ENCODE measurements at places on chromosomes 2 and 18. TPM values are rescaled to one million over a fixed set of nuclear protein-coding genes. Genes with fewer than 3 reads are reported as not detected.

DNA sequence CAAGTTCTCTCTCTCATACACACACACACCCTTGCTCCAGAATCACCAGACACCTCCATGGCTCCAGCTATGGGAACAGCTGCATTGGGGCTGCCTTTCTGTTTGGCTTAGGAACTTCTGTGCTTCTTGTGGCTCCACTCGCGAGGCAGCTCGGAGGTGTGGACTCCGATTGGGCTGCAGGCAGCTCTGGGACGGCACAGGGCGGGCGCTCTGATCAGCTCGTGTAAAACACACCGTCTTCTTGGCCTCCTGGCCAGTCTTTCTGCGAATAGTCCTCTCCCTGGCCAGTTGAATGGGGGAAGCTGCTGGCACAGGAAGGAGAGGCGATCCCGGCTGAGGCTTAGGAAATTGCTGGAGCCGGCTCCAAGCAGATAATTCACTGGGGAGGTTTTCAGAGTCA is 22.4 kb downstream of the FOSL2 start:
- H3K27me3 ChIP-seq, result no peaks in the 10 kb centered on the region
- no peak overlapping the region for H3K4me3 ChIP-seq
- no peak overlapping the region for H3K27ac ChIP-seq

Gene MEMO1
- 19.7 TPM for total RNA-seq

DNA sequence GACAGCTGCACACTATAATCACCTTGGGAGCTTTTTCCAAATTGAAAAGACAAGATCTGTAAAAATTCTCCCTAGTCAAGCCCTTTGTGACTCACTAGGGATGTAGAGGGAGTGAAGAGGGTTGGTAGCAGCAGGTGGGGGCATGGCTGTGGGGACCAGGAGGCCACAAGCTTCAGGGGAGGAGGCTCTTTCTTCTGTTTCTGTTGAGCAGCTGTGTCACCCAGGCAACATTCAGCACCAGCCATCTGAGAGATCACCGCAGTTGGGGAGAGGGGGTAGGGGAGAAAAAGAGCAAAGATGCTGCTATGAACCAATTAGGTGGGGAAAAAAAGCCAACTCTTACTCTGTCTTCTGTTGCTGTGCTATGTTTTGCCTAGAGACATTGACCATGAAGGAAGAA is 352.3 kb upstream of the MEIS1 start:
- H3K4me3 ChIP-seq, result no peak overlapping the region
- no peak for DNase-seq
- H3K36me3 ChIP-seq, result no peaks in the 10 kb centered on the region
- H3K27me3 ChIP-seq, result no peaks in the 10 kb centered on the region
- no peaks in the 10 kb centered on the region for H3K4me1 ChIP-seq
- no peak overlapping the region for H3K27ac ChIP-seq

- no peaks in the 10 kb centered on the region for H3K4me1 ChIP-seq
- H3K4me3 ChIP-seq, result no peak overlapping the region
- H3K27ac ChIP-seq, result no peak overlapping the region
- DNase-seq, result no peak
- no peaks in the 10 kb centered on the region for H3K27me3 ChIP-seq
- no peaks in the 10 kb centered on the region for H3K36me3 ChIP-seq
Observed at GRCh38 chr18:29250843-29251242, 1073.9 kb upstream of the CDH2 start.

Gene ABCA12
- total RNA-seq, result 0.66 TPM

Gene RGPD8
- 23.1 TPM for total RNA-seq

Gene FRZB
- total RNA-seq, result 8.2 TPM

Gene HOXD4
- total RNA-seq, result 5.3 TPM

DNA sequence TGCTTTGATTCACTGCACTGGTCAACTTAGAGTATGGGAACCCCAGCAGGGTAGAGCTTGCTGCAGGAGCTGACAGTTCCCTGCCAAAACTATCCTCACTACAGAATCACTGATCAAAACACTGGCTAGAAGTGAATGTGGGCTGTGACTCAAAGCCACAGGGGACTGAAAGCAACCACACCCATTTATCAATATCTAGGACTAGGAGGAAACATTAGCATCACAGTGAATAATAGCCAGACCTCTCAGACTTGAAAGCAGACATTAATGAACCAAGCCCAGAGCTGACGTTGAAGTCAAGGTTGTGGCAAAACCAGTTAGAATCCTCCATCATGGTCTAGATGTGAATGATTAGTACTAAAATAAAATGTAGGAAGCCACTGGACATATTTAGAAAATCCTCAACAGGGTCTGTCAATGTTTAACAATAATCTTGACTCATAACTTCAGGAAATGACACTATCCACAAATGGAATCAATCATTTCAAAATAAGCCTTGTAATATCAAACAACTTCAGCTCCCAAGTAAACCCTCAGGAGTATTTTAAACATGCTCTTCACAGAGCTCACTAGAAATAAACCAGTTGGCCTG is 131.4 kb downstream of the CDH20 start:
- DNase-seq, result no peak
- no peak overlapping the region for H3K27ac ChIP-seq
- no peaks in the 10 kb centered on the region for H3K4me1 ChIP-seq
- H3K36me3 ChIP-seq, result no peaks in the 10 kb centered on the region
- no peak overlapping the region for H3K4me3 ChIP-seq

Gene NAT8
- not detected for total RNA-seq

Gene ELP2
- 77.2 TPM for total RNA-seq

GRCh38 chr18:3471141-3471648 is 21.2 kb downstream of the TGIF1 start:
- no peak overlapping the region for H3K27ac ChIP-seq
- no peaks in the 10 kb centered on the region for H3K36me3 ChIP-seq

- H3K36me3 ChIP-seq, result no peaks in the 10 kb centered on the region
- H3K27ac ChIP-seq, result peak overlapping the region; percentile 80
- no peak overlapping the region for H3K4me3 ChIP-seq
- H3K4me1 ChIP-seq, result peaks cover 73% of the 10 kb centered on the region
- DNase-seq, result peak; percentile 71
Observed at GRCh38 chr2:43107679-43108078, 118.7 kb downstream of the ZFP36L2 start.

Gene TRIP12
- 164 TPM for total RNA-seq

DNA sequence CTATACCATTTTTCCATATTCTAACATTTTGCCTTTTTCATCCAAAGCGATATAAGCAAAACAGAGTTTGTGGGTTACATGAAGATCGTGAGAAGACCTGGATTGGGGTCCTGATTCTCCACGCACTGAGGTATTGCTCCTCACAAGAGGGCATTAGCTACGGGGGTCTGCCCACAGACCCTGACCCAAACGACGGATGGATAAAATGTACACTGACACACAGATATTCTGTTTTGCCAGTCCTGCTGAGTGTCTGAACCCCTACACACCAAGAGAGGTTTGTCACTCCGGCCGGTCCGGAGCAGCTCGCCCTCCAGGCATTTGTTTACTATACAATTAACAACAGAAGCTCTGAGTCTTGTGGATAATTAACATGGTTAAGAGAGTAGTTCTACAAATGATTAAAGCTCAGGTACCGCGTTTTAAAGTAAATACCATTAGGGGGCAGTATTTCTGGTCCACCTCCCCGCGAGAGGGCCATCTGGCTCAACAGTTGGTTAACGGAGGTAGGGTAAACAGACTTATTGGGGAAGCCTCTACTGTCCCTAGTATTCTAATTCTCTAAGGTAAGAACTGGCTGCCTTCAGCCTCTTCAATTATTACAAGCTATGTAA is 28.4 kb downstream of the SCYGR8 start:
- no peak overlapping the region for H3K27ac ChIP-seq
- no peak overlapping the region for H3K4me3 ChIP-seq
- no peak for DNase-seq
- H3K4me1 ChIP-seq, result no peaks in the 10 kb centered on the region

- H3K36me3 ChIP-seq, result no peaks in the 10 kb centered on the region
- H3K4me1 ChIP-seq, result no peaks in the 10 kb centered on the region
- no peak overlapping the region for H3K27ac ChIP-seq
- DNase-seq, result no peak
- H3K27me3 ChIP-seq, result no peaks in the 10 kb centered on the region
Observed at GRCh38 chr18:42588786-42589185, 526.7 kb downstream of the RIT2 start.

DNA sequence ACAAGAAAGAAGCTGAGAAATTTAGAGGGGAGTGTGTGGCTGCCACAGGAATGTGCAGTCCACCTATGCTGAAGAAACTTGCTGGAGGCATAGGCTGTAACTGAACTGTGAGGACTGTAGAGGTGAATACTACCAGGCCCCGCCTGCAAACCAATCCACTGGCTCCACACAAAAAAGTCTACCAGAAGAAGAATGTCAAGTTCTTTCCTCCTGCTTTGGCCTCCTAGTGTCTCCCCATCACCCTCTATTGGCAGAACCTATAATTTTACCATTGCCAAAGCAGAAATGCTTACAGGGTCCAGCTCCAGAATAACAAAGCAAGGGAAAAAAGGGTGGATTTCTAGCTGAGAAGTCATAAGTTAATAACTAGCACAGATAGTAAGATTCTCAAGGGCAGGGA is 5.9 kb upstream of the ATP5MC3 start:
- no peaks in the 10 kb centered on the region for H3K27me3 ChIP-seq
- H3K4me1 ChIP-seq, result no peaks in the 10 kb centered on the region
- H3K27ac ChIP-seq, result no peak overlapping the region
- DNase-seq, result no peak
- H3K4me3 ChIP-seq, result no peak overlapping the region
- no peaks in the 10 kb centered on the region for H3K36me3 ChIP-seq

DNA sequence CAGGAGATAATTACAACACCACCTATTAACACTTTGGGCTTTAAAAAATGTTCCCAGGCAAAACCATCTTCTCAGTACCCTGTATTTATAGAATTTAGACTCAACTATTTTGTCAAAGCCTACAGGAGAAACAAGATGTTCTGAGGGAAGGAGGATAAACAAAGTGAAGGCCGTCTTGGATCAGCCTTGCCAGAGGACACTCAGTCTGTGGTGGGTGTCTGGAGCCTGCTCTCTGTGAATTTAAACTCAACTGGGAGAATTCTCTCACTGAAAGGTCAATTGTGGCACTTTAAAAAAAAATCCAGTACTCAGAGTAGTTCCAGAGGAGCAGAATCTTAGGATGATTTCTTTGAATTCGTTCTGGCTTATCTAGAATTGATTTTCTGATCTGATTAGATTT is 28.4 kb upstream of the SLC1A4 start:
- no peak for DNase-seq
- H3K4me1 ChIP-seq, result peaks cover 35% of the 10 kb centered on the region
- H3K27me3 ChIP-seq, result no peaks in the 10 kb centered on the region
- H3K27ac ChIP-seq, result no peak overlapping the region
- no peaks in the 10 kb centered on the region for H3K36me3 ChIP-seq
- no peak overlapping the region for H3K4me3 ChIP-seq

- no peaks in the 10 kb centered on the region for H3K27me3 ChIP-seq
- no peak within 1 kb of the TSS for H3K27ac ChIP-seq
- no peaks in the 10 kb centered on the region for H3K36me3 ChIP-seq
- DNase-seq, result no peak
- peaks cover 12% of the 10 kb centered on the region for H3K4me1 ChIP-seq
Observed at GRCh38 chr2:133568172-133568571, at the start of gene NCKAP5. Gene NCKAP5, minus strand, starts transcription at chr2:133568463. Its CDS starts 50,937 bp downstream, at chr2:133517526.

DNA sequence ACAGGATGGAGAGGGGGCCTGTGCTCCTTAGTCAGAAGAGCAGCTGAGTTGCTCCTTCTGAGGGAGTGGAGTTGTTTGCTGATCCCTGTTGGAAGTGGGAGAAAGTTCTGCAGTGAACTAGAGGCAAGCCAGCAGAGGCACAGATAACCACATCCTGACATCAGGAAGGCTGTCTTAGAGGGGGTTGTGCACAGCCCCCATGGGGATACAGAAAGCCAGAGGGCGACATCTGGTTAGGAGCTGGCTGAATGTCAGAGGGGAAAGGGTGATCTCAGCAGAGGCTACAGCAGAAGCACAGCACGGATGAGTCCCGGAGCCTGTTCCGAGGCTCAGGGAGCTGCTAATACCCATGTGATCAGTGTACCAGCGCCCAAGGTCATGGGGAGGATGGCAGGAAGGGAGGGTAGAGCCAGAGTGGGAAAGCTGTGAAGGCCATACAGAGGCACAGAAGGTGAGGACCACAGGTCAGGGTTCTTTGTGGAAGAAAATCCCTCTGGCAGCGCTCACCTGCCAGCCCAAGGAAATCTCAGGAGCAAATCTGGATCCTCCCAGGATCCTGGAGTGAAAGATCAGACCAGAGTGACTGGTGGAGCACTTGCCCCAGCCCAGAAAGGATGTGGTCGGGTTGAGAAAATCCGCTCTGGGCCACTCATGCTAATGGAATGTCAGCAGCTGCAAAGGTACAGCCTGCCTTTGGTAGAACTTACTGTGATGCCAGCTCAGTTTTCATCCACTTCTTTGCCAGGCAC is 111.8 kb downstream of the STPG4 start:
- no peak overlapping the region for H3K4me3 ChIP-seq
- no peaks in the 10 kb centered on the region for H3K27me3 ChIP-seq
- H3K27ac ChIP-seq, result peak overlapping the region; percentile 97
- DNase-seq, result peak; percentile 82

GRCh38 chr18:47802802-47803201 is 127.7 kb downstream of the SMAD2 start:
- H3K36me3 ChIP-seq, result no peaks in the 10 kb centered on the region
- H3K4me3 ChIP-seq, result no peak overlapping the region
- no peak overlapping the region for H3K27ac ChIP-seq
- H3K27me3 ChIP-seq, result no peaks in the 10 kb centered on the region
- H3K4me1 ChIP-seq, result no peaks in the 10 kb centered on the region

GRCh38 chr2:65320042-65320725 is 92.6 kb downstream of the ACTR2 start:
- peaks cover 17% of the 10 kb centered on the region for H3K4me1 ChIP-seq
- no peak overlapping the region for H3K4me3 ChIP-seq
- peaks cover 9% of the 10 kb centered on the region for H3K36me3 ChIP-seq
- no peaks in the 10 kb centered on the region for H3K27me3 ChIP-seq
- DNase-seq, result no peak

DNA sequence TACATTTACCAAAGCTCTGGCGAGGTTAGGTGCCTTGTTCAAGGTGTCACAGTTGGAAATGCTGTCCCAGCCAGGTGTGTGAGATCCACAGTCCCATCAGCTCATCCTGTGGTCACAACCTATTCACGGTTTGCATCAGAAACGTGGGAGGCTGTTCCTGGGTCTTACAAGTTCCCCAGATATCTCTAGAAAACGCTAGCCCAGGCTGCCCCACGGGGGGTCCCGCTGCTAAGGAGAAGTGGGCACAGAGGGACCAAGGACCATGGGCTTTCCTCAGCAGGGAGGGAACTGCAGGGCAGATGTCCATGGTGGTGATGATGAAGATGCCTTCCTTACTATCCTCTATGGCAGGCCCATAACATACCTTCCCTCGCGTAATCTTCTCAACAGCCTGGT is 649 bp downstream of the FECH start:
- H3K27me3 ChIP-seq, result no peaks in the 10 kb centered on the region
- peak overlapping the region; percentile 87 for H3K4me3 ChIP-seq
- peaks cover 12% of the 10 kb centered on the region for H3K4me1 ChIP-seq
- no peaks in the 10 kb centered on the region for H3K36me3 ChIP-seq

Gene COA5
- total RNA-seq, result 53.8 TPM

DNA sequence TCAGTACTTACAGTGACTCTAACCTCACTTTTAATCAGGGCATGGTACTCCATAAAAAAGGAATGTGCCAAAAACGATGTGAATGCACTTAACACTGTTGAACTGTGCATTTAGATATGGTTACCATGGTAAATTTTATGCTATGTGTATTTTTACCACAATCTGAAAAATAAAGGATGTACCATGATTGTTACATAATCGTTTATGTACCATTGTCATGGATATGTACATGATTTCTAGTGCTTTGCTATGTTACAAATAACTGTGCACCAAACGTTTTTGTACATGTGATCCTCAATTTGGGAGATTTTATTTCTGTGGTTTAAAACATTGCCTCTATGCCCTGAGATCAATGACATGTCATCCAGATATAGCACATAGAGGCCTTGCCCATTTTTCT is 21.8 kb downstream of the ZNF532 start:
- peak overlapping the region; percentile 61 for H3K27ac ChIP-seq
- H3K4me3 ChIP-seq, result no peak overlapping the region
- no peaks in the 10 kb centered on the region for H3K36me3 ChIP-seq
- no peak for DNase-seq
- H3K27me3 ChIP-seq, result no peaks in the 10 kb centered on the region
